ENCODE measurements at places on chromosomes 2 and 18.

DNA sequence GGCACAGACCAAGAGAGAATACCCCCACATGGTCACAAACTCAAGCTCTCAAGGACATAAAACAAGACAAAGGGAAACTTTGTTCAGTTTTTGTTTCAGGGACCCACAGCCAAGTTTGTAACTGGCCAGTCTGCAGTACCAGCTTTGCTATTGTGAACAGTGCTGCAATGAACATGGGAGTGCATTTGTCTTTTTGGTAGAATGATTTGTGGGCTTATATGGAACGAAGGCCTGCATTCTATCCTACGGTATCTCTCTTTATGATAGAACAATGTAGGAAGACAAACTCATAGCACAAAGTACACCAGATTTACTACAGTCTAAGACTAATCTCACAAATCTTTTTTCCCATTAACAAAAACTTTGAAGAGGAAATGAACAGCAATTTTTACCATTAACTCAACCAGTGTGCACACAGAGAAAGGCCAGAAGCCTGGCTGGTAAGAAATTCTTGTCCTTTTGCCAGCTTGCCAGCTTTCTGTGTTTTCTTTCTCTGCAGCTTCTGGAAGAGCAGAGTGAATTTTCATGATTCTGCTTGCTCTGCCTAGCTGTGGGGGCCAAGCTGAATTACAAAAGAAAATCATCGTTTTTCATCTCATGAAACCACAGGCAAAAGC, 37.1 kb upstream of the FEZ2 start:
- no peak for DNase-seq

GRCh38 chr2:44079686-44080085, 83.9 kb upstream of the LRPPRC start:
- DNase-seq: no peak

- no peak for DNase-seq
Observed at GRCh38 chr2:239793836-239794235, 231.3 kb downstream of the NDUFA10 start.

- DNase-seq: no peak
Observed at GRCh38 chr2:144592500-144593256, 72.8 kb upstream of the ZEB2 start.

- no peak for DNase-seq
Observed at GRCh38 chr2:214377286-214377624, 33.6 kb upstream of the VWC2L start.

- no peak for DNase-seq
Observed at GRCh38 chr18:73900106-73900835, 247.4 kb downstream of the FBXO15 start.

DNA sequence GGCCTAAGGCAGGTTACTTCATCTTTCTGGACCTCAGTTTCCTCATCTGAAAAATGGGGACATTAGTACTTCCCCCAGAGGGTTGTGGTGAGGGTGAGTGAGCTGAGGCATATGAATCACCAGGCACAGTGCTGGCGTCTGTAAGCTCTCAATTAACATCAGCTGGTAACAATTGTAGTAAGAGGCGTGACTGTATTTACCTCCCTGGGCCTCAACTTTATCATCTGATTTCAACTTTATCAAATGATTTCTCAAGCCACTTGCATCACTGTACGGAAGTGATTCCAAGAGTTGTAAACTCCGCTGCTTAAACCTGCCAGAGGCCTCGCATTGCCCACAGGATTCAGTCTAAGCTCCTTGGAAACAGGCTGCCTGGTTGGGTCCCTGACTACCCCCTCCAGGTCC, 53.6 kb upstream of the PKDCC start:
- no peak for DNase-seq

- no peak for DNase-seq
Observed at GRCh38 chr2:207746131-207746530, 23.6 kb downstream of the FZD5 start.

DNA sequence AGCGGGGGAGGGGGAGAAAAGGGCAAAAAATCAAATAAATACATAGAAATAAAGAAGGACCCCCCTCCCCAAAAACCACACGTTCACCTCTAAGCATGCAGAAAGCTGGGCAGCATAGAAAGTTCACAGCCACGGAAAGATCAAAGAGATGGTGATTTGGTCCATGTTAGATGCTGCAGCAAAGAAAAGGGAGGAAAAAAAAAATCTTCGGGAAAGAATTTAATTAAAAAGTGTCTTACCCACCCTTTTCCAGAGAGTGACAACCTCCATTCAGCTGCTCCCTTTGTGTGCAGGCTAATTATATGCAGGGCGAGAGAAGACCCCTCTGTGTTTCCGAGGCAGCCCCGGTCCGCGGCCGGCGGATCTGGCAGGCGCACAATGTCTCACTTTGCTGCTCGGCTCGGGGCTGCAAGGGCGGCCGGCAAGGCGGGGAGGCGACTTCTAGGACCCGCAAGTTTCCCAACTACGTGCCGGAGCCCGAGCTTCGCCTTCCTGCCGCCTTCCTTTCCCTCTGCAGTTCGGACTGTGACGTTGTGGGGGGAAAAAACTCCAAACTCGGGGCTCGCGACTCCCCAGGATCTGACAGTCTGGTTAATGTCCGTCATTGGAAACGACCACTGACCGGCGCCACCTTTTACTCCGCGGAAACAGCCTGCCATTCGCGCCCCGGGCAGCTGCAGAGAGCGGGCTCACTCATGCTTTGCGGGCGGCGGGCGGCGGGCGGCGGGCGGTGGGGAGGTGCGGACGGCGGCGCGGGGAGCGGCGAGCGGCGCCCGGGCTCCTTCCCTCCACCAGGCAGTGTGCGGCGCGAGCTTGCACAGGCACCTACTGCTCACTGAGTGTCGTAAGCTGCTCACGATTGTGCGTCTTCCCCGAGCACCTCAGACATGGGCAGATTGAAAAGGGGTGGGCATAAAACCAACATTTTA, at the start of gene LRRTM1:
Gene LRRTM1, minus strand, starts transcription at position 844 of the 929 bp plus-strand sequence. CDS start 933 bp downstream, outside the sequence.
- no peak for DNase-seq

DNA sequence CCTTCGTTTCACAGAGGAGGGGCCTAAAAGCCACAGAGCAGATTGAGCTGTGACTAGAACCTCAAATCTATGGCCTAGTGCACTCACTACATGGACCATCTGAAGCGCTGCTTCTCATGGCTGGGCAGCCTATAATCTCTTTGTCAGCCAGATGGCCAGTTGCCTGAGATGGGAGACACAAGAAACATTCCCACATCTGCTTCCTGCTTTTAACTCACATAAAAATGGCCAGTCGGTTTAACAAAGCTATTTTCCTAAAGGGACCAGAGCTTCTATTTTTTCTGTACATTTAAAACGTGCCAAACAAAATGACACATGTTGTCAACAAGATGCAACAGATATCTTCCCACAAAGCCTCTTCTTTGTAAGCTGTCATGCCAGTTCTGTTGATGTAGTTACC, 173.8 kb downstream of the GFPT1 start:
- no peak for DNase-seq

- no peak for DNase-seq
Observed at GRCh38 chr2:10932345-10933151, 20.8 kb downstream of the KCNF1 start.

DNA sequence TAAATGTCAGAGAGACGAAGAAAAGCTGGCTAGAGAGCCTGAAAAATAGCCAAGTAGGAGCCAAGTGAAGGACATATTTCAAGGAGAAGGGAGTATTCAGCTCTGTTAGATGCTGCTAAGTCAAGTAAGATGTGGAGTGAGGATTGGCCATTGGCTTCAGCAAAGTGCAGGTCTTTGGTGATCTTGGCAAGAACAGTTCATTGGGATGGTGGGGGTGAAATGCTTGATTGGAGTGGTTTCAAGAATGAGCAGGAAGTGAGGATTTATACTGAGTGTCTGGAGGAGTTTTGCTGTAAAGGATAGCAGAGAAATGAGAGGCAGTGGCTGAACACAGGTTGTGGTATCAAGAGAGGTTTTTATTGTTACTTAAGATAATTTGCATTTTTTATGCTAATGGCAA, 139.7 kb downstream of the PRPF40A start:
- DNase-seq: no peak

GRCh38 chr2:100745604-100746003, 74.3 kb upstream of the NPAS2 start:
- DNase-seq: no peak

GRCh38 chr2:218005486-218005885, 2.7 kb upstream of the TNS1 start:
- DNase-seq: no peak
